Prostate gland (tissue), 2 donors: ENCODE measurements at places on chromosomes 7 and 10. TPM values are rescaled to one million over a fixed set of nuclear protein-coding genes. Genes with fewer than 3 reads are reported as not detected.

DNA sequence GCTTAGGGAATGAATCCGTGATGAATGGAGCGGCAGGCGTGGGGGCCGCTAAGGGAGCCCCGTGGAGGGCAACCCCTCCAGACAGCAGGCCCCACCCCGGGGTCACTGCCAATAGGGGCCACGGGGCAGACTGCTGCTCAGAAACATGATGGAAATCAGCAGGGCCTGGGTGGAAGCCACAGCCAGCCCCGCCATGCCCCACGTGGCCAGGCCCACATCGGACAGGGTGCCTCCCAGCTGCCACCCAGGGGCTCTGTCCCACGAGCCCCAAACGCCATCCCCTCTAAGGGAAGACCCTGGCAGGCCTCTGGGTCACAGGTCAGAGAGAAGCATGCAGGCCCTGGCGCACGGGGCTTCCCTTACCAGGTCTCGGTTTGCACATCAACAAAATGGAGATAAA, 28.4 kb downstream of the TNRC18 start:
- no peak for DNase-seq

Gene TMEM209
- 21.5 TPM for total RNA-seq

DNA sequence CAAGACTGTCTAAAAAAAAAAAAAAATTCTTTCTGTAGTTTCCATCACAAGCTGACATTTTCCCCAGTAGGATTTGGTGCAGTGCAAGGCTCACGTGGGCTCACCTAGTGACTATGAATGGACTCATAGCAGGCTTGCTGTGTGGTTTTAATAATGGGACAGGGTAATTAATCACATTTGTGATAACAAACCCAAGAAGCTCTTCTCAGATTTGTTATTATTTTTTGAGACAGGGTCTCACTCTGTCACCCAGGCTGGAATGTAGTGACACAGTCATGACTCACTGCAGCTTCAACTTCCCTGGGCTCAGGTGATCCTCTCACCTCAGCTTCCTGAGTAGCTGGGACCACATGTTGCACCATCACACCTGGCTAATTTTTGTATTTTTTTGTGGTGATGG, 40.0 kb downstream of the NACAD start:
- no peak for DNase-seq

Gene AASS
- total RNA-seq: 21.6 TPM

- no peak for DNase-seq
Observed at GRCh38 chr7:66921918-66922486, 977 bp downstream of the TMEM248 start.

DNA sequence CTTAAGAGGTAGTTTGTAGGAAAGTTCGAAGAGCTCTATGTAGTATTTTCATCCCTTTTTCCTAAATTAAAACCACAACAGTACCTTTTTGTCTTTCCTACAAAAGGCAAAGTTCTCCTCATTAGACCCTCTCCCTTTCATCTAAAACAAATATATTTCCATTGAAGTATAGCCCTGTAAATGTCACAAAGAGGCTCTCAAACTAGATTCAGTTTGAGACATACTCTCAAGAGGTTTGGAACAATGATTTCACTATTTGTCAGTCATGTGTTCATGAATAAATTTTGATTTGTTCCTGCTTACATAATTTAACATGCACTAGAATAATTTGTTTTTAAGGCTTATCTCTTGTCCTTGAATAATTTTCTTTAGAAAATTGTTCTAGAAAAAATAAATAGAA, 12.2 kb downstream of the TAS2R16 start:
- no peak for DNase-seq

GRCh38 chr7:2967705-2968104, 76.0 kb downstream of the CARD11 start:
- no peak for DNase-seq

- no peak for DNase-seq
Observed at GRCh38 chr10:9792181-9792580, 1225.5 kb upstream of the CELF2 start.

Gene LARP4B
- 51.9 TPM for total RNA-seq

Gene TMEM270
- total RNA-seq: not detected

DNA sequence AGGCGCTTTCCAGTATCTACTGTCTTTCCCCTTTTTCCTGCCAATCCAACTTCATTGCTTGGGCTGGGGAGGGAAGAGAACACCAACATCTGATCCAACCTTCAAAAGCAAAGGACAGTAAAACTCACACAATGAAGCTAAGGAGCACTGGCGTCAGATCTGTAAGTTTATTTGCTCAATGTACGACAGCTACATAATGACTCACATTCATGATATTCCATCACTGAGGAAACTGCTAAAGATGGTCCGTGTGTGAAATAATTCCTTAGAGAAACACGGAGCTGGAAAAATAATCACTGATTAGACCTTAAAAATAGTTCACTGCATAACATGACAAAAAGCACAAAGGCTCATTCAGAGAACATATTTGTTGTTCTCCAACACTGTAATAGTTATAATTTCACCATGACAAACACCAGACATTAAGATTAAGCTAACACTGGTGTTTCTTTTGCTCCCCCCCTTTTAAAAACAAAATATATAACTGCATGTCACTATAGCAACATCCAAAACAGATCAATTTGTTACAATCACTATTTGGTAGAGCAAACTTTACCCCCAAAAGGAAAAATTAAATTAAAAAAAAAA, 24.3 kb downstream of the HSPB1 start:
- no peak for DNase-seq

DNA sequence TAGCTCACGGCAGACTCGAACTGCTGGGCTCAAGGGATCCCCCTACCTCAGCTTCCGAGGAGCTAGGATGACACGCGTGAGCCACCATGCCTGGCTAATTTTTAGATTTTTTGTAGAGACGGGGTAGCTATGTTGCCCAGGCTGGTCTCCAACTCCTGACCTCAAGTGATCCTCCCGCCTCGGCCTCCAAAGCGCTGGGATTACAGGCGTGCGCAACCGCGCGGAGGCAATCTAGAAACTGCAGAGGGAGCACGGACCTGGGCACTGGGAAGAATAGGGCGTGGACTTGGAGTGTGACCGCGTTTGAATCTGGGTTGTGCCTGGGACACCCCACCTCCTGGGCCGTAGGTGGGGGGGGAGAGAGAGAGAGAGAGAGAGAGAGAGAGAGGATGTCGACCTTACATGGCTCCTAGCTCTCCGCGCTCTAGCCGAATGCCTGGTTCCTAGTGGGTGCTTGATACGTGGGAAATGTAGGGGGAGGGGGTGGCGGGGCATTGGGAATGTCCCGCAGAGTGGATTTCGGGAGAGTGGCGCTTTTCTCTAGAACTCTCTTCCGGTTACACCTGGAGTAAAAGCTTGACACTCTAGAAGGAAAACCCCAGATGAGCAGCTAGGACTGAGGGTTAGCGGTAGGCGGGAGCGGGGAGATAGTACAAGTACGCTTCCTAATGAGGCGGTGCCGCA, 1.2 kb upstream of the MAP3K8 start:
- DNase-seq: no peak

DNA sequence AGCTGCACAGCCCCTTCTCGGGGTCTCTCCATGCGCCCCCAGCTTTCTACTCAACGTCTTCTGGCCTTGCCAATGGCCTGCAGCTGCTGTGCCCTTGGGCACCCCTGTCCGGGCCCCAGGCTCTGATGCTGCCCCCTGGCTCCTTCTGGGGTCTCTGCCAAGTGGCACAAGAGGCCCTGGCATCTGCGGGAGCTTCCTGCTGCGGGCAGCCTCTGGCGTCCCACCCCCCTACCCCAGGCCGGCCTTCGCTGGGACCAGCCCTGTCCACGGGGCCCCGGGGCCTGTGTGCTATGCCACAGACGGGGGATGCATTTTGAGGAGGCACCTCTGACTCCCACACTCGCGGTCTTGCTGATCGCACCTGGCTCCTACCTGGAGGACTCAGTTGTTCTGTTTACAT, 2.3 kb downstream of the VENTX start:
- no peak for DNase-seq

Gene ARHGEF5
- total RNA-seq: 22.7 TPM

Gene JAKMIP3
- total RNA-seq: 2.6 TPM

Gene PKD2L1
- total RNA-seq: 0.09 TPM

DNA sequence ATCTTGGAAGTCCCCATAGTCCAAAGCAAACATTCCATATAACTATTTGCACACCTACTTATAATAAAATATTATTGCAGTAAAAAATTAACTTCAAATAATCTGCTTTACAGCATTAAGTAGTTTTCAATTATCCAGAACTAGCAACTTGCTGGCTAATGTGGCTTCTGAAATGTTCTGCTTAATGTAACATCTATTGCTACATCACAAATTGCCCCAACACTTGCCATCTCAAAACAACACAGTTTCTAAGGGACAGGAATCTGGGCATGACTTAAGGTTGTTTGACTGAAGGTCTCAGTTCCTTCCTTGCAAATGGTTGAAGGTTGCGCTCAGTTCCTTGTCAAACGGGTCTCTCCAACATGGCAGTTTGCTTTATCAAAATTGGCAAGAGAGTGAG, 378.5 kb upstream of the SEMA3C start:
- no peak for DNase-seq

DNA sequence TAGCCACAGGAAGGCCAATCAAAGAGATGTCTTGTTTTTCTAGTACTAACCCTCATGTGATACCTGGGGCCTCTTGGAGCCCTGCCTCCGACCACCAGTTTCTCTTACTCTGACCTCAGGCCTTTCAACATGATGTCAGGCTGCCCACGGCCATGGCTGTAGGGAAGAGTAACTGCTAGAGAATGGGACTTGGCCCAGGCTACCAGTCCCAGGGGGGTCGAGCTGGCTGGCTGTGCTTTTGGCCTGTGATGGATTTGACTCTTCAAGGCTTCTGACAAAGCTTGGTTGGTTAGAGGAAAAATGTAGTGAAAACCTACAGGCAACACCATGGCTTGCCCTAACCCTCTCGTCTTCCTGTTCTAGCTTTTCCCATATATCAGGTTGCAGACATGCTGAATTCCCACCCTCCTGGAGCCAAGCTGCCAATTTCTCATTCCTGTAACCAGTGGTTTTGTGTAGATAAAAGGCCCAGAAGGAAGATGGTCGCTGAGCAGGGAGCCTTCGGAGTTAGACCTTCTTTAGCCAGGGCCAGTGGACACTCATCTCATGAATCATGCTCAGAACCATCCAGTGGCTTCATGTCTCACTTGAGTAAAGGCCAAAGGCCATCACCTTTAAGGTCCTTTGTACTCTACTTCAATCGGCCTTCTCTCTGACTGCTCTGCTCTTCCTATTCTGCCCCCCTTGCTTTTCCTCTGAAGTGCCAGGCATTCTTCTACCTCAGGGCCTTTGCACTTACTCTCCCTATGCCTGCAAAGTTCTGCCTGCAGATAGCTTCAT, 19.7 kb downstream of the SUFU start:
- DNase-seq: no peak

Gene ABCB4
- total RNA-seq: 0.05 TPM

GRCh38 chr7:81482600-81483186, 287.2 kb downstream of the HGF start:
- DNase-seq: no peak

DNA sequence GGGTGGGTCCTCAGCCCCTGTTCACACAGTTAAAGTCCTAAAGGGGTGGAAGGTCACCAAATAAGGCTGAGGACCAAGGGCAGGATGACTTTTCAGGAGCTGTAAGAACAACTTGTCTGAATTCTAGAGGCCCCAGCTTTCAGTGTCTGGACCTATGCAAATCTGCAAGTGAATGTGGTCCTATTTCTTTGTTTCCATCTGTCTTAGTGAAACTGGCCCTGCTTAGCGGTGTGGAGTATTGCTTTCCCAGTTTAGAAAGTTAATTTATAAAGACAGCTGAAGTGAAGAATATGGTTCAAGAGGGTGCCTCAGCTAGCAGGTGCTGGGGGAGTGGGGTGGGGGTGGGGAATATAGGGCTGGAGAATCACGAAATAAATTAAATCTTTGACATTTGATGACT, 40.1 kb downstream of the HHEX start:
- no peak for DNase-seq

Gene ASIC3
- 11.0 TPM for total RNA-seq

- no peak for DNase-seq
Observed at GRCh38 chr7:116906391-116906790, 44.0 kb downstream of the CAPZA2 start.

DNA sequence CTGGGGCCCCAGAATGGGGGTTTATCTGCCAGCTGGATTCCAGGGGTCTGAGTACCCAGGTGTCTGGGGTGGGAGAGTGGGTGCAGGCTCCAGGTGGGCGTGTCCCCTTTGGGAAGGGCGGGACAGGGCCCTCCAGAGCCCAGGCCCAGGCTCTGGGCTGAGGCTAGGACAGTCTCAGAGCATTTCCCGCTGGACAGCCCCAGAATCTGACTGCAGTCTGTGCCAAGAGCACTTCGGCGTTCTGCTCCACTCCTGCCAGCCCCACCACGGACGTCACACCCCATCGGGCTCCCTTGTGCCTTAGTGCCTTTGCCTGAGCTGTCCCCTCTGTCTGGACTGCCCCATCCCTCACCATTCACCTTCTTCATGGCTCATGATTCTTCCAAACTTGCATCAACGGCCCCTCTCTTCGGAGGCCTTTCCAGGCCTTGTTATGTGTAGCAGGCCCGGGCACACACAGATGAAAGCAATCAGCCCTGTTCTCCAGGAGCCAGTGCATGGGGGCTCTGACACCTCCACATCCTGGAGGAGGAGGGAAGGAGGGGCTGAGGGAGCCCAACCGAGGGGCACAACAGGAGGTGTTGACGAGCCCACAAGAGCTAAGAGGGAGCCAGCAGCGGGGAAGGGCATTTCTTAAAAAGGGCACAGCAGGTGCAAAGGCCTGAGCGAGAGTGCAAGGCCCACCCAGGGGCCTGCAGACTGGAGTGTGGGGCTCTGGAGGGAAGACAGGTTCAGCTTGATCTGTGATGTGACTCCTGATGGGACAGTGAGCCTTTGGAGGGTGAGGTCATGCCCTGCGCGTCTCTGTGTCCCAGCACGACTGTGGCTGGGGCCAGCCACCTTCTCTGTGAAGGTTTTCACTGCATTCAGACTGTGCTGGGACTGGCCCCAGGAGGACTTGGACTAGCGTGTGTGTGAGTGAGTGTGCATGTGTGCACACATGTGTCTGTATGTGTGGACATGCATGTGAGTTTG, 41.7 kb downstream of the GTF2IRD1 start:
- DNase-seq: no peak

Gene OR2A14
- total RNA-seq: not detected

Gene LRRD1
- not detected for total RNA-seq

- no peak for DNase-seq
Observed at GRCh38 chr7:148856578-148856881, 27.6 kb downstream of the EZH2 start.

Gene USP6NL
- 13.9 TPM for total RNA-seq

GRCh38 chr10:113261161-113261560, 291.7 kb upstream of the HABP2 start:
- no peak for DNase-seq

Gene SRGN
- total RNA-seq: 29.1 TPM

DNA sequence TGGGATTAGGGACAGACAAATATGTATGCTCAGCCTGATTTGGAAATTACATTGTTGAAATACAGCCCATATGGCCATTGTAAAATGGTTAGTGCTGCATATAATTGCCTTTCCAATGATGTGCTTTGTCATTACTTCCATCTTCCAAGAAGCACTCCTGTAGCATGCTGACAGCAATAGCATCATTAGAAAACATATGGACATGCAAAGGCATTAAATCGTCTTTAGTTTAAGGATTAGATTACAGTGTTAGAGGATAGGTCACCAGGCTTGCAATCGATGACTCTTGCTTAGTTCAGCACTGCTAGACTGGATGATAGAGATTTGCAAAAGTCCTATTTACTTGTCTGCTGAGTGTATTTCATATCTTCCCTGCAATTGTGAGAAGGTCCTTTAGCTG, 17.4 kb downstream of the AUTS2 start:
- no peak for DNase-seq

- DNase-seq: no peak
Observed at GRCh38 chr10:44647473-44647872, 262.6 kb upstream of the CXCL12 start.

- peak; percentile 48 for DNase-seq
Observed at GRCh38 chr7:2993868-2994267, 49.8 kb downstream of the CARD11 start.

- DNase-seq: no peak
Observed at GRCh38 chr7:157952841-157953645, 616.2 kb downstream of the DNAJB6 start.
